ENCODE measurements at places on chromosomes 7 and 10.
A peak's percentile ranks its signal among the peaks of the same experiment; 100 is the strongest.

DNA sequence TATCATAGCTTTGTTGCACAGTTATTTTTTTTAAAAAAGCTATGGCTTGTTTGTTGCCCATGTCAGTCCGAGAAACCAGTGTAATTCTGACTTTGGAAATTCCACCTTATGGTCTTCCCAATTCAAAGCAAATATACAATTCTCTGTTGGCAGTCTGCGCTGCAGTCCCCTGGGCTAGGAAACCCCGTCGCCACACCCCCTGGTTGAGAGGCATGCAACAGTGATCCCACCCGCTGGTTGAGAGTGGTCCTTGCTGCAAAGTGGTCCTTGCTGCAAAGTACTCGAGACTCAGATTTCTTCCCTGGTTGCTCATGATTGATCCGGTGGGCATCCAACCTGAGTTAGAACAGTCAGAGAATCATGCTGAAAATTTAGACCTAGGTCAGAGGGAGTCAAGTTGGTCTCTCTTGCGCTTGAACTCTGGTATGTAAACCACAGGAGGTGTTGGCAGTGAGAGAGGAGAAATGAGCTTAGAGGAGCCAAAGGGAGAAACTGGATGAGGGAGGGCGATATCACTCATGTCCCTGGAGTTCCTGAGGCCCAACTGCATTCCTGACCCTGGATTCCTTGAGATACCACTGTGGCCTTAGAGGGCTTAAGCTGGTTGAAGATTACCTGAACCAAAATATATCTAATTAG is 45.0 kb upstream of the STK17A start:
- DNase-seq = no peak

DNA sequence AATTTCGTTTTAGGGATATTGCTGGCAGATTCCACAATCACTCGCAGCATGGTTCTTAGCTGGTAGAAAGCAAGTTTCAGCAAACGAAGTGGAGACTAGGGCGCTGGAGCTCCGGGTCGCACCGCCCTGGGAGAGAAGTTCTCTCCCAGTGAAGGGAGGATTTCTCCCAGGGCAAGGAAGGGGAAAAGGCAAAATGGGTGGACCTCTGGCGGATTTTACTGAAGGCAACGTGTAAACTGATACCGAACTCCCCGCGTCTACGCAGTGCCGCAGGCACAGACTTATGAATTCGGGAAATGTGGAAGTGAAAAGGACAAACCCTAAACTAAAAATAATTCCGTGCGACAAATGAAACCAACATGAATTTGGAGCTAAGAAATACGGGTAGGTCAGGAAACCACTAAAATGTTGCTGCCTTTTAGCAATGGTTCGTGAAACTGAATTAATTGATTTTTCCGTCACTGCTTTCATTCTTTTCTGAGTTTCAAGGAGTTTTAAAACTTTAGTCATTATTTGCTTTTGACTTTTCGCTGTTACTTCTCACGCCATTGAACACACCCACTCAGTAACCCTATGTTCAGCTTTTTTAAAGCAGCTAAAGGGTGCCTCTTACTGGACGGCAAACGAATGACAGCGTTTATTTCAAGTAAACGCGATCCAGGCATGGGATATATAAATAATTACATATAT is at the start of gene MYOF:
TSS of gene MYOF (minus strand) at position 190 of the 690 bp plus-strand sequence. CDS start at position 50, 140 bp downstream.
- DNase-seq = no peak

DNA sequence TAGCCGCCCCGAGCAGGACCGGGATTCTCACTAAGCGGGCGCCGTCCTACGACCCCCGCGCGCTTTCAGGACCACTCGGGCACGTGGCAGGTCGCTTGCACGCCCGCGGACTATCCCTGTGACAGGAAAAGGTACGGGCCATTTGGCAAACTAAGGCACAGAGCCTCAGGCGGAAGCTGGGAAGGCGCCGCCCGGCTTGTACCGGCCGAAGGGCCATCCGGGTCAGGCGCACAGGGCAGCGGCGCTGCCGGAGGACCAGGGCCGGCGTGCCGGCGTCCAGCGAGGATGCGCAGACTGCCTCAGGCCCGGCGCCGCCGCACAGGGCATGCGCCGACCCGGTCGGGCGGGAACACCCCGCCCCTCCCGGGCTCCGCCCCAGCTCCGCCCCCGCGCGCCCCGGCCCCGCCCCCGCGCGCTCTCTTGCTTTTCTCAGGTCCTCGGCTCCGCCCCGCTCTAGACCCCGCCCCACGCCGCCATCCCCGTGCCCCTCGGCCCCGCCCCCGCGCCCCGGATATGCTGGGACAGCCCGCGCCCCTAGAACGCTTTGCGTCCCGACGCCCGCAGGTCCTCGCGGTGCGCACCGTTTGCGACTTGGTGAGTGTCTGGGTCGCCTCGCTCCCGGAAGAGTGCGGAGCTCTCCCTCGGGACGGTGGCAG is at the start of gene MGMT:
TSS of gene MGMT (plus strand) at position 539 of the 656 bp plus-strand sequence.
- DNase-seq = peak; percentile 99

GRCh38 chr10:73246646-73247508 is at the start of gene DNAJC9:
DNAJC9 (minus strand) TSS chr10:73247255; CDS start chr10:73247189, 66 bp downstream.
- peak; percentile 97 for DNase-seq

- no peak for DNase-seq
Observed at GRCh38 chr10:29430101-29430500, 141.2 kb downstream of the LYZL1 start.

DNA sequence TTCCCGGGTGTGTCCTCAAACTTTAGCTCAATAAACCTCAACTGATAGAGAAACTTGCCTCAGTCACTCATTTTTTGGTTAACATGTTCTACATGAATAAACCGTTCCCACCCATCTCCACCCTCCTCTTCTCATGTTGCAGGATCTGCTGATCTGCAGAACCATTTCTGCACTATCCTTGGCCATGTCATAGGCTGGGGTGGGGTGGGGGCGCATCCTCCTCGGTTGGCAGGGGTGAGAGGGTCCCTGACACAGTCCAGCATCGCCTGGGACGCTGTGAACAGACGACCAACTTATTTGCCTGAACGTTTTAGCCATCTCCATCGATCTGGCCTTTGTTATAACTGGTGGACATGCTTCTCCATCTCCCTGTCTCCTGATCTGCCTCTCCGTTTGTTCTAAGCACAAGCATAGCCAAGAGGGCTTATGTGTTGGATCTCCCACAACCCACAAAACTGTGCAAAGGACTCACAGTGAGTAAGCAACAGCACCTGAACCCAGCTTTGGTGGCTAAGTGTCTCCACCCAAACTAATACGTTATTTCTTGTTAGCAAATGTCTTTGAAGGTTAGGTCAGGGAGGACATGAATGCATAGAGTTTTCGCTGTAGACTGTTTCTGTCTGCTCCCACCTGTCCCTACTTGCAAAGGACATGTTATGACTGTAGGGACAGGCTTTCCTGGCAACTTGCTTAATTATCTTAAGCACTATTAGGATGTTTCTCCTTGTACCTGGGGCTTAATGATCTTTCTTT is 51.7 kb downstream of the PRKCQ start:
- no peak for DNase-seq
